Common myeloid progenitor, CD34-positive (primary cell): ENCODE measurements at places on chromosomes 4 and X.

GRCh38 chr4:110704748-110705439 lies 82.0 kb upstream of the PITX2 start:
- DNase-seq = no peak

DNA sequence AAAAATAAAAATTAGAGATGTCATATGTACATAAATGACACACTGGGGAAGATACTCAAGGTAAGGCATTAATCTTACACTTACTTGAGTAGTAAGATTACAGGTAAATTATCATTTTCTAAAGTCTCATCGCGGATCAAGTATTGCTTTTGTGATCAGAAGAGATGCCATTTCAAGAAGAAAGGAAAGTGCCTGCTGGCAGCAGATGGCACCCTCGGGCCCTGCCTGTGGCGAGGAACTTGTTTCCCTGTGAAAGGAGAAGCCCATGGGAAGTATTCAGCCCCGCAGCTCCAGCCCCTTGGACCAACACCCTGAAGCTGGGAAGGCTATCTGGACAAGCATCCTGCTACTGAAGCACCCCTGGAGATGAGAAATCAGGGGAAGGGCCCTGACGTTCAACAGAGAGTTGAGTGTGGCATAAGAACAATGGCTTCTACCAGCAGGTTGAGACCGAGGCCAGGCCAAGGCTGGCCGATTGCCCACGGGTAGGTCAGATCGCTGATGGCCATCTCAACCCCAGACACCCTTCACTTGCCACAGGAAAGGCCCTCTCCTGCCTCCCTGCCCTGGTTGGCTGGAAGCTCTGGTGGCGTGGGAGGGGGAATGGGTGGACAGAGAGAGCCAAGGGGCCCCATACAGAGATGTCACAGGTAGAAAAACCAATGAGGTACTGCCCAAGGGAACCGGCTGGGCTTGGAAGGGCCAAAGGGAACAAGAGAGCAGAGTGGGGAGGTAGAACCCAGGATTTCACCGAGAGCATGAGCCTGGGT lies 18.8 kb upstream of the MXD4 start:
- no peak for DNase-seq

DNA sequence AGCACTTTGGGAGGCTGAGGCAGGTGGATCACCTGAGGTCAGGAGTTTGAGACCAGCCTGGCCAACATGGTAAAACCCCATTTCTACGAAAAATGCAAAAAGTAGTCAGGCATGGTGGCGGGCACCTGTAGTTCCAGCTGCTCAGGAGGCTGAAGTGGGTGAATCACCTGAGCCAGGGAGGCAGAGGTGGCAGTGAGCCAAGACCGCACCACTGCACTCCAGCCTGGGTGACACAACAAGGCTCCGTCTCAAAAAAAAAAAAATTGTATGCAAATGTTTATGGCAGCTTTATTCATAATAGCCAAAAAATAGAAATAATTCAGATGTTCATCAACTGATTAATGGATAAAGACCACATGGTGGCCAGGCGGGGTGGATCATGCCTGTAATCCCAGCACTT lies 9.8 kb upstream of the NOCT start:
- DNase-seq = no peak

GRCh38 chr4:52372747-52373146 lies 286.4 kb downstream of the USP46 start:
- DNase-seq = no peak

DNA sequence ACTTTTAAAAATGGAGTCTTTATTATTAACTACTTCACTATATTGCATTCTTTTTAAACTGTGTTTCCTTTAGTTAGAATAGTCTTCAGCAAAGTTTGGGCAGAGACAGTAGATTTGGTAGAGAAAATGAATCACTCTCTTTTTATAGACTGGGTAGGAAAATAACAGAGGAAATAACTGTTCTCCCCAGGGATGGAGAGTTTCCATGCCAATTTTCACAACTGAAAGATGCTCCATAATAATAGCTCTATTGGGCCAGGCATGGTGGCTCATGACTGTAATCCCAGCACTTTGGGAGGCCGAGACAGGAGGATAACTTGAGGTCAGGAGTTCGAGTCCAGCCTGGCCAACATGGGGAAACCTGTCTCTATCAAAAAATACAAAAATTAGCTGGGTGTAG lies 13.1 kb downstream of the HSD17B13 start:
- DNase-seq = no peak
